ENCODE measurements at places on chromosomes 1 and 21.

DNA sequence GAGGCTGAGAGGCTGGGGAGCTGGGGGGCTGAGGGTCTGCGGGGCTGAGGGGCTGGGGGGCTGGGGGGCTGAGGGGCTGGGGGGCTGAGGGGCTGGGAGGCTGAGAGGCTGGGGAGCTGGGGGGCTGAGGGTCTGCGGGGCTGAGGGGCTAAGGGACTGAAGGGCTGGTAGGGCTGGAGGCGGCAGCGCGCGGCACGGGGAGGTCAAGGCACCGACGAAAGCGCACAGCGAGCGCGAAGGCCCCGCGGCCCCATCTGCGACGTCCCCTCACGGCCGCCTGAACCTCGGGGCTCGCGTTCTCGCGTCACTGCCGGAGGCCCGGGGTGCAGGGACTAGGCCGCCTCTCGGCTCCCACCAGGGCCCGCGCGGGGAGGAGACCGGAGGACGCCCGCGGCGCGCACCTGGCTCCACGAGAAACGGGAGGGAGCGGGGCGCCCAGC lies 356 bp downstream of the INTS11 start:
- no peak for DNase-seq

- peak; percentile 34 for DNase-seq
These were observed 165.8 kb upstream of the EDN2 start for GRCh38 chr1:41650028-41650880.

DNA sequence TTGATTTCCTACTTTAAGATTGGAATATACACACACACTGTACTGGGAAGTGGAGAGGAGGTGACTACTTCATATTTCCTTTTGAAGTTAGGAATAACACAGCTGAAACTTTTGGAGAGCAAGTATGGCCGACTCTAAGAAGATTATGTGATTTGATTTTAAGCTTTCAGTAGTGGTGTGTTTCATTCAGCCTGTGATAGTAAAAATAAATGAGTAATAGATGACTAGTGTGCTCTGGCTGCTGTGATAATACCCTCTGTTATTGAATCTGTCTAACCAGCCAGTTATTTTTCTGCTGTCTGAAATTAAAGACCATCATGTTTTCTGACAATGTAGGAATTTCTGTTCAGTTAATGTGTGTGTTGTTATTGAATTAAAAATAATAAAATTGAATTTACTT lies 48.3 kb downstream of the CTTNBP2NL start:
- no peak for DNase-seq

DNA sequence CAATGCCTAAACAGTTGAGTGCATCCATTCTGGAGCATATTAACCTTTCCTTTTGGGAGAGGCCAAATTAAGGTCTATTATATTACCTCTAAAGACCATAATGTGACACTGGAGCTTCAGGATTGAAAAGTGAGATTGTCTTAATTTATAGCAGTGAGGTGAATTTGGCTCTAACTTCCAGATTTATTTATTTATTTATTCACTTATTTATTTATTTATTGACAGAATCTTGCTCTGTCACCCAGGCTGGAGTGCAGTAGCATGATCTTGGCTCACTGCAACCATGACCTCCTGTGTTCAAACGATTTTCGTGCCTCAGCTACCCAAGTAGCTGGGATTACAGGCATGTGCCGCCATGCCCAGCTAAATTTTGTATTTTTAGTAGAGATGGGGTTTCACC lies 19.1 kb downstream of the ZCCHC17 start:
- DNase-seq, result no peak

GRCh38 chr1:199123615-199124014 lies 484.8 kb downstream of the PTPRC start:
- DNase-seq, result no peak

GRCh38 chr1:3329640-3330281 lies 124.7 kb upstream of the ARHGEF16 start:
- DNase-seq, result no peak

DNA sequence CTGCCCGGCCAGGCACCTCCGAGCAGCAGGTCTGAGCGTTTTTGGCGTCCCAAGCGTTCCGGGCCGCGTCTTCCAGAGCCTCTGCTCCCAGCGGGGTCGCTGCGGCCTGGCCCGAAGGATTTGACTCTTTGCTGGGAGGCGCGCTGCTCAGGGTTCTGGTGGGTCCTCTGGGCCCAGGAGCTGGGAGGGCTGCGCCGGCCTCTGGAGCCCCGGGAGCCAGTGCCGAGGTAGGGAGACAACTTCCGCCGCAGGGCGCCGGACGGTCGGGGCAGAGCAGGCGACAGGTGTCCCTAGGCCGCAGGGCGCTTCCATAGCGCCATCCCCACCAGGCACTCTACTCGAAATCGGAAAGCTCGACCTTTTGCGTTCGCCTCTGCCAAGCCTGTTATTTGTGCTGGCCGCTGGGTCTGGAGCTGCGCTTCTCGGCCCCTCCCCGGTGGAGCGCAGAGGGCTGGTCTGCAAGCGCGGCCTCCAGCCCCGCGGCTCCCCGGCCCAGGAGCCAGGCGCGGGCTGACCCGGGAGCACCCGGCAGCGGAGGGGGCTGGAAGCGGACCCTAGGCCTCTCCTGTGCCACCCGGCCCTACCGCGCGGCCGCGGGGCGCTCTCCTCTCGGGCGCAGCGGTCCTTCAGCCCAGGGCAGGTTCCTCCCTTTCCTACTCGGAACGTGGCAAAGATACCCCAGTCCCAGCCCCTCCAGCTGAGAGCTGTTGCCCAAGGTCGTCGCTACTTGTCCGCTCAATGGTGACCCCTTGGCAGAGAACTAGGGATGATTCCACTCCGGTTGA lies 2.2 kb downstream of the SIM2 start:
- DNase-seq, result no peak

- DNase-seq, result no peak
These were observed 9.9 kb upstream of the ZBTB17 start for GRCh38 chr1:15985611-15986297.

DNA sequence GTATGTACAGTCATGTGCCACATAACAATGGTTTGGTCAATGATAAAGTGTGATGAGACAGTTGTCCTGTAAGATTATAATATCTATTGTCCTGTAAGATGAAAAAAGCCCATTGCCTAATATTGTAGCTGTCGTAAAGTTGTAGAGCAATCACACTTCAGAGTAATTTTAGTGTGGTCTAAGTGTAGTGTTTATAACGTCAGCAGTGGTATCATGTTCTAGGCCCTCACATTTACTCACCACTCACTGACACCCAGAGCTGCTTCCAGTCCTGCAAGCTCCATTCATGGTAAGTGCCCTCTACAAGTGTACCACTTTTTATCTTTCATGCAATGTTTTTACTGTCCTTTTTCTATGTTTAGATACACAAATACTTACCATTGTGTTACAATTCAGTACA lies 259.9 kb upstream of the RAB4A start:
- no peak for DNase-seq

GRCh38 chr1:66559517-66559916 lies 25.6 kb downstream of the SGIP1 start:
- DNase-seq, result no peak

- peak; percentile 67 for DNase-seq
These were observed 22.8 kb upstream of the TARS2 start for GRCh38 chr1:150464422-150464826.

DNA sequence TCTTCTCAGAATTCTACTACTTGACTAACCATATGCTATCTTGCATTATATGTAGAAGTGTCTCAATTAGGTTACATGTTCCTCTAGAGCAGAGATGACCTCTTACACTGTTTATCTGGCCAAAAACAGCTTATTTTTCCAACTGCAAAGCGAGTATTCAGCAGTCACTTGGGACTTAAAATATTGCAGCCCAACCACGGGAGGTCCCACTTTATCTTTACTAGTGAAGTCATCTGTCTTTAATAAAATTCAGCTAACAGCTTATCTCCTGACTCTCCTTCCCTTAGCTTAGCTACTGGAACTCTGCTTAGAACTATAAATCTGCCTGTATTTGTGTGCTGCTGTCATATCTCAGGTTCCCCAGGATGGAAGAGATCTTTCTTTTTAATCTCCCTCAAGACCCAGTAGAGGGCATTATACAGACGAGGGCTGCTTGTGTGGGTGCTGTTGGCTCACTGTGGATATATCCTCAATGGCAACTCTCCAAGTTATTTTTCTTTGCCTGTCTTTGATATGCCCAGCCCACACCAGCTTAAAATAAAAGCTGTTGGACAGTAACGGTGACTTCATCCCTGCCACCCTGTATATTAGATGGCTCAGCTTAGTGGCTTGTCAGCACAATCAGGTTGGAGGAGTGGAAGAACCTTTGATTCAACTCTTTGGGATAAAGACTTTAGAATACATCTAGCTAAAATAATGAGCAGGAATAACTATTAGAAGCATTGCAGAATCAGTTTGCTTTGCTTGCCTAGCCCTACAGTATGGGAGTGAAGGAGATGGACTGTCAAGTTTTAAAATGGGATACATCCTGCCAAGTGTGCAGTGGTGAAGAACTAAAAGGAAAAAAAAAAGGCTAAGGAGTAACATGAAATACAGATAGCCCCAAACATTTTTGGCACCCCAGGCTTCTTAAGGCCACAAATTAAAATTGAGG lies 9.6 kb downstream of the ENSA start:
- DNase-seq, result peak; percentile 28

DNA sequence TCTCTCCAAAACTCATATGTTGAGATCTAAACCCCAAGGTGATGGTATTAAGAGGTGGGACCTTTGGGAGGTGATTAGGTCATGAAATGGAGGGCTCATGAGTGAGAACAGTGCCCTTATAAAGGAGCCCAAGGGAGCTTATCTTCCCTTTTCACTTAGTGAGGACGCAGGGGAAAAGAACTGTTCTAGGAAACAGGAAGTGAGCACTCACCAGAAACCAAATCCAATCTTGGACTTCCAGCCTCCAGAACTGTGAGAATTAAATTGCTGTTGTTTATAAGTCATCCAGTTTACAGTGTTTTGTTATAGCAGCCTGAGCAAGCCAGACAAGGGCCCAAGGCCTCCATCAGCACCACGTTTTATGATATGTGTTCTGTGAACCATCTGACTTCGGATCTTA lies 60.3 kb upstream of the LRRC8D start:
- DNase-seq, result no peak
